ENCODE measurements at places on chromosomes 7 and 10.

DNA sequence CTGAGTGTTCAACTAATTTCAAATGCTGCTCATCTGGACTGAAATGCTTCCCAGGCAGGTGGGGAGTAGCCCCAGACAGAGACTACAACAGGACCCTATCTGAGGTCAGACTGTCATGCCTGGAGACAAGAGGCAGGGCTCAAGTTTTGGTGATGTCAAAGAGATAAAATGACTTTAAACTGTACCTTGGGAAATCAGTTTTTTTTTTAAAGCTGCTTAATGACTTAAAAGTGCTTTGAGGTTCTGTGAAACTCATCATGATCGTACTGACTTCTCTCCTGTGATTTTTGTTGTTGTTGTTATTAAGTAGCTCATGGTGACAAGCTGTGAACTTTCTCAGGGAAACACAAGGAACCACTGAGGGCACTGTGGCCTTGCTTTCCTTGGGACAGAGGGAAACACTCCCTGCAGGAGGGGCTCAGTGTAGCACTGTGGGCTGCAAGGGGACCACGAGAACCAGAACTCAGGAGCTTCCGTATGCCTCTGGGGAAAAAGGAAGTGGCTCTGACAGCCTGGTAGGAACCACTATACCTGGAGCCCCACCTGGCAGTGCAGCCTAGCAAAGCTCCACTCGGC is 9.5 kb downstream of the HIPK2 start:
- no peak for DNase-seq

DNA sequence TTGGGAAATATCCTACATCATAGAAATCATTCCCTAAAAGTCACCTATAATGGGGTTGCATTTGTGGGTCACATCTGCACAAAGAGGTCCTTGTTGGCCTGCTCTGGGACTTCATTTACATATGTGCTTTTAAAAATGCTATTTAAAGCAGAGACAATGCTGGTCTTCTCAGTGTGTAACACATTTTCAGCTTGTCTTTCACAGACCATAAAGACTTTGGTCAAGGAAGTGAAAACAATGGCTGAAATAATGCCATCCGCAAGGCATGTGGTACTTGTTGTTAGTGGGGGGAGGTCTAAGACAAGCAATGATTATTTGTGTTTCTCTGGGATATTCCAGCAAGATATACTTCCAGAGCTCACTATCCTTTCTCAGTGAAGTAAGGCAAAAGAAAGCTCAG is 84.6 kb upstream of the PDLIM1 start:
- no peak for DNase-seq

GRCh38 chr10:50585921-50586739 is 37.6 kb downstream of the SGMS1 start:
- DNase-seq: no peak

- DNase-seq: no peak
Observed at GRCh38 chr7:79531905-79532664, 78.6 kb upstream of the MAGI2 start.

DNA sequence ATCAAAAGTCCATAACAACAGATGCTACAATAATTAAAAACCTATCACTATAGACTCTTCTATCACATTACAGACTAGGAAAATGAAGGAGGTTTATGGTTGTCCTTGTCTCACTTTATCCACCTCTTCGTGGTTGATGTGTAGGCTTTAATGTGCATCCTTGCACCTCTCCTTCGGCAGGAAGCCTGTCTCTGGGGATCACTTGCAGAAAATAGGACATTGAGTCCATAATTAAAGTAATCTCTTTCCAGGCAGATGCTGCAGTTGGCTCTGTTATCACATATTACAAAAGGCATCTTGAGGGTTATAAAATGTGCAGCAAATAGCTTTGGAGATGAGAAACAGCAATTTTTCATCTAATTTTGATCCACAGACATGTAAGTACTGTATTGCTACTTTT is 168.4 kb downstream of the RELN start:
- DNase-seq: no peak

DNA sequence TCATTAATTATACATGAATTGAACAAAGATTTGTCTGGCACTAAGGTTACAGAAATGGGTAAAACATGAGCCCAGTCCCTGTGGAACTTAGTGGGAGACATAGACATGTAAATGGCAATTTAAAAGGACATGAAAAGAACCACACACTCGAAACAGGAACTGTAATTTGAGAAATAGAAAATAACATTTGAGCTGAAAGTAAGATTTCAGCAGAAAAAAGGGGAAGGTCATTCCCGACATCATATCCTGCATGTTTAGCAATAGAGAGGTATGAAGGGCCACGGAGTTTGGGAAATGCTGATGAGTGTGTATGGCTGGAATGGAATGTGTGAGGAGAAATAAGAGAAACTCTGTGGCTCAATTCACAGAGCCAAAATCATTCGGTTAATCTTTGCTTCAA is 175.4 kb upstream of the AHR start:
- DNase-seq: no peak

GRCh38 chr10:92024700-92025099 is 101.1 kb downstream of the BTAF1 start:
- no peak for DNase-seq

Data from T-helper 2 cell treated with Interferon-gamma antibody and Interleukin-4, amounts not matched to agents 5 μg/mL and 100 μg/mL, for 36 hours (primary cell).